Epithelial cell of proximal tubule (primary cell): ENCODE measurements at places on chromosomes 3 and 15. TPM values are rescaled to one million over a fixed set of nuclear protein-coding genes. Genes with fewer than 3 reads are reported as not detected.

DNA sequence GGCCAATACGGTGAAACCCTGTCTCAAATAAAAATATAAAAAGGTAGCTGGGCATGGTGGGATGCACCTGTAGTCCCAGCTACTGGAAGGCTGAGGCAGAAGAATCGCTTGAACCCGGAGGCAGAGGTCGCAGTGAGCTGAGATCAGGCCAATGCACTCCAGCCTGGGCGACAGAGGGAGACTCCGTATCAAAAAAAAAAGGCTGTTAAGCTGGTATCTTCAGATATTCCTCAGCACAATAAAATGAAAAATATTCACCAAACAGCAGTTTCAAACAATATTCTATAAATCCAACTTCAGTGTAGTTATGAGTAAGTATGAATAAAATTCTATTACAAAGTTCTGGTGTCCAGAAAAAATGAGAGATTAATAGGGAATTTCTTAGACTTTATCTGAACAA lies 14.2 kb downstream of the DENND4A start:
- no peak for DNase-seq

DNA sequence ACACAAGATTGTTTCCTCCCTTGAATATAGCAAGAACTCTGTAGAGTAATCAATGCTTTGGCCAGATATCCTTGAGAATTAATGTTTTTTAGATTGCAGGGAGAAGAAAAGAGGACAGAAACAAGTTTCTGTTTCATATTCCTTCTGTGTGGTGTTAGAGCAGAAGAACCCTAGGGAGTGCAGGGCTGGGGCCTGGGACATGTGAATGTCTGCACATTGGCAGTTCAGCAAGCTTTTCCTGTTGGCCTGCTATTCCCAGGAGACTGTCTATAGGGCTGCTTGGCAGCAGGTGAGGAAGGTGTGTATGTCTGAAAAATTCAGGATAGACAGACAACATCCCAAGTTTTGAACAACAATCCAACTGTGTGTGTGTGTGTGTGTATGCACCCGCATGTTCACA lies 13.6 kb upstream of the CNBP start:
- DNase-seq, result no peak

GRCh38 chr3:190586631-190587011 lies 72.7 kb downstream of the IL1RAP start:
- DNase-seq, result peak; percentile 44

GRCh38 chr3:37990527-37990926 lies at the start of gene VILL:
VILL (plus strand) TSS chr3:37990786; CDS start chr3:37993673, 2,887 bp downstream.
- no peak for DNase-seq

DNA sequence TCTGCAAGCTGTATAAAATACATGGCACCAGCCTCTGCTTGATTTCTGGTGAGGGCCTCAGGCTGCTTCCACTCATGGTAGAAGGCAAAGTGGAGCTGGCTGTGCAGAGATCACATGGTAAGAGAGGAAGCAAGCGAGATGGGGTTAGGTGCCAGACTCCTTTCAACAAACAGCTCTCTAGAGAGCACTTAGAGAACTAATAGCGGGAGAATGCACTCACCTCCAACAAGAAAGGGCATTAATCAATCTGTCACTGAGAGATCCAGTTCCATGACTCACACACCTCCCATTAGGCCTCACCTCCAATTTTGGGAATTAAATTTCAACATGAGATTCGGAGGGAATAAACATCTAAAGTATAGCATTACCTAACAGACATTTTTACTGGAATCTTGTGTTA lies 644.1 kb upstream of the ARRDC4 start:
- no peak for DNase-seq

GRCh38 chr3:11825301-11825700 lies 21.4 kb downstream of the TAMM41 start:
- no peak for DNase-seq

DNA sequence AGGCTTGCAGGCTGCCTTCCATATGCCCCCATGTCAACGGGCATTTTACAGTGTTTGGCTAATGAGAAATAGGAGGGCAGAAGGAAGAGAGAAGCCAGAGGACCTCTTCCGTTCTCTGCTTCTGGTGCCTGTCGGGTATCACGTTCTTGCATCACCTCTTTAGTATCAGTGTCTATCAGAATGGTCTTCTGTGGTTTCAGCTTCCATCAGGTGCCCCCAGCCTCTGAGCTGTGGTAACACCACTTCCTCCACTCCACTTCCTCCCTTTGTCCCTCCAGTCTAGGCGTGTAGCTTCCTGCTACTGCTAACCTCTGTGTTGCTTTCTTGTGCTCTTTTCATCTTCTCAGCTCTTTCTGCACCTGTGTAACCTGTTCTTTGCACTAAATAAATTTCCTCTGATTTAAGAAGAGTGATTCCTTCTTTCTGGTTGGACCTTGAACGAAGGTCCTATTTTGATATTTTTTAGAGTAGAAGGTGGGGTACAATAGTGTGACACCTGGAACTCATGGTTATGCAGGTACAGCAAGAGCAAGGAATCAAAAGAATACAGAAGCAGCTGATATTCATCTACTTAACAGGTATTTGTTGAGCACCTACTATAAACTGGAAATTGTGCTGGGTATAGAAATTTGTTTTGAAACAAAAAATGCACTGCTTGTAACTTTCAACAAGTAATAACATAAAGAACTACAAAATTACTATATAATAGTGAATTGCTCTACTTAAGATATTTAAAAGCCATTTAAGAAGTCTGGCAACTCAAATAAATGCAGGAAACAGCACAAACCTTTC lies 27.4 kb upstream of the FOXB1 start:
- DNase-seq, result no peak

KLHL6 gene
- not detected in 2 replicates for total RNA-seq

TYRO3 gene
- total RNA-seq, result 2.8 and 6.4 TPM in 2 replicates

VWA5B2 gene
- not detected in 2 replicates for total RNA-seq

CEP63 gene
- 10.3 and 21.4 TPM in 2 replicates for total RNA-seq
